Suppressor macrophage treated with lipopolysaccharide for 4 hours (primary cell): ENCODE measurements at places on chromosomes 11 and 22.
A peak's percentile ranks its signal among the peaks of the same experiment; 100 is the strongest.

- DNase-seq = peak; percentile 61
Observed at GRCh38 chr11:63839508-63840355, 822 bp downstream of the MARK2 start.

DNA sequence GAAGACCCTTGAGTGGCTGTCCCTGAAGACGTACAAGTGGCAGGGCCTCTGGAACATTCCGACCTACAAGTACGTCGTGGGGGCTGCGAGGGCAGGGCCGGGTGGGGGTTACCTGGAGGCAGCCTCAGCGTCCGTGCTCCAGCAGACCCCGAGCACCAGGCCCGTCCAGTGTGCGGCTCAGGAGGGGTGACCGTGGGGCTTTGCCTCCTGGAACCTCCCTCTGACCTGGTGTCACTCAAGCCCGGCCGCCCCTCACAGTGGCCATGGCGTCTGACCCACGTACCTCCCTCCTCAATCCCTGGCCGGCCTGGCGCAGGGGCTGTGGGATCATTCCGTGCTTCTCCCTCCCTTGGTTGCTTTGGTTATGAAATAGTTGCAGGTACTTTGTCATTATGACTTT lies 18.5 kb downstream of the RNH1 start:
- no peak for DNase-seq

GRCh38 chr11:1050581-1051355 lies 14.2 kb upstream of the MUC6 start:
- peak; percentile 70 for DNase-seq

DNA sequence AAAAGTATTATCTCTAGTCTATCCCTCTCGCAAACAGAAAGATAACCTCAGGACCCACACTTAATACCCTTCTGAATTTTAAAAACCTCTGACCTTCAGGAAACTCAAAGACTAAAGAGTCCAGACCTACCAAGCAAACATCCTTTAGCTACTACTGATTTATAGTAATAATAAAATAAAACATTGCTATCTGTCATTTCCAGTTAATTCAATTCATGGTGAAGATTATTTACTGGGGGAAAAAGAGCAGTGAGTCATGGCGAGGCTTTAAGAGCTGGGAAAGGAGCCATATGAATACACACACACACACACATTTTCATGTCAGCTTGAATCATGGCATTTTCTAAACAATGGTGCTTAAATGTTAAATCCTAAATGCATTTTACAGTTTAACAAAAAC lies 87.1 kb downstream of the FAM76B start:
- peak; percentile 38 for DNase-seq

GRCh38 chr22:46757104-46757503 lies 5.3 kb upstream of the TBC1D22A start:
- no peak for DNase-seq

- DNase-seq = no peak
Observed at GRCh38 chr11:18669711-18670110, 28.9 kb upstream of the TMEM86A start.

- no peak for DNase-seq
Observed at GRCh38 chr11:130886704-130887103, 29.6 kb downstream of the SNX19 start.
